ENCODE measurements at places on chromosomes 3 and 15.

- DNase-seq: no peak
Observed at GRCh38 chr3:53187430-53187829, 26.4 kb downstream of the PRKCD start.

DNA sequence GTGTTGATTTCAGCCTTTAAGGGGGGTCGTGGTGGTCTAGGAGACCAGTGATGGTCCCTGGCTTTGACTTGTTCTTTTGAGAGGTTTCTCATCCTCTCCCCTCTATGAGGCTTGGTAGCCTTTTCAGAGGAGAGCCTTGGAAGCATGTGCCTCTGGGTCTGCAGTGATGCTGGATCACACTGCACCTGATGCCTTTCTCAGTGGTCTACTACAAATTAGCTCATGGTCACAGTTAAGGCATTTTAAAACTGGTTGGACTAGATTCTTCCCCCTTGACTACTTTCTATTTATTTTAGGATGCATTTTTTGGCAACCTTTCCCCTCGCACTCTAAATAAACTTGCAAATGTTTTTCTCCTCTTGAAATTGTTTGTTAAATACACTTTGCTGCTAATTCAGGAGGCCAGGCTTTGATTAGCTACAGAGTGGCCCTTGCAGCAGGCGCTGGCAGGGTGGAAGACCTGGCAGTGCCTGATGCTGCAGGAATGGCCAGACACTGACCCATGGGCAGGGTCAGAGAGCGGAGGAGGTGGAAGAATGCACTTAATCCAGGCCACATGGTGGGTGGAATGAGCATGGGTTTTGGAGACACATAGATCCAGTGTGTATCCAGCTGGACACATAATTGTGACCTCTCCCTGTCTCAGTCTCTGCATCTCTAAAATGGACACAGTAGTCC, 318.8 kb upstream of the CTDSPL start:
- no peak for DNase-seq

GRCh38 chr15:40776537-40777141, 6.9 kb downstream of the C15orf62 start:
- peak; percentile 69 for DNase-seq

- no peak for DNase-seq
Observed at GRCh38 chr3:43794776-43795175, 104.0 kb downstream of the ABHD5 start.

DNA sequence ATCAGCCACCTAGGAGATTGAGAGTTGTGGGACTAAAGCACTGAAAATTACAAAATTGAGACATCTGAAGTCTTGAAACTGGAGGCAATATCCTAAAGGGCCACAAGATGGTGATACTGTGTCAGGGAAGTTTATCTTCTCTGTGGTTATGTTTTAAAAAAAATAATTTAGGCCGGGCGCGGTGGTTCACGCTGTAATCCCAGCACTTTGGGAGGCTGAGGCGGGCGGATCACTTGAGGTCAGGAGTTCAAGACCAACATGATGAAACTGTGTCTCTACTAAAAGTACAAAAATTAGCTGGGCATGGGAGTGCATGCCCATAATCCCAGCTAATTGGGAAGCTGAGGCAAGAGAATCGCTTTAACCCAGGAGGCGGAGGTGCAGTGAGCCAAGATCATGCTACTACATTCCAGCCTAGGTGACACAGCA, 17.9 kb upstream of the NIT2 start:
- DNase-seq: peak; percentile 43

GRCh38 chr15:93613386-93613785, 524.4 kb upstream of the RGMA start:
- no peak for DNase-seq

DNA sequence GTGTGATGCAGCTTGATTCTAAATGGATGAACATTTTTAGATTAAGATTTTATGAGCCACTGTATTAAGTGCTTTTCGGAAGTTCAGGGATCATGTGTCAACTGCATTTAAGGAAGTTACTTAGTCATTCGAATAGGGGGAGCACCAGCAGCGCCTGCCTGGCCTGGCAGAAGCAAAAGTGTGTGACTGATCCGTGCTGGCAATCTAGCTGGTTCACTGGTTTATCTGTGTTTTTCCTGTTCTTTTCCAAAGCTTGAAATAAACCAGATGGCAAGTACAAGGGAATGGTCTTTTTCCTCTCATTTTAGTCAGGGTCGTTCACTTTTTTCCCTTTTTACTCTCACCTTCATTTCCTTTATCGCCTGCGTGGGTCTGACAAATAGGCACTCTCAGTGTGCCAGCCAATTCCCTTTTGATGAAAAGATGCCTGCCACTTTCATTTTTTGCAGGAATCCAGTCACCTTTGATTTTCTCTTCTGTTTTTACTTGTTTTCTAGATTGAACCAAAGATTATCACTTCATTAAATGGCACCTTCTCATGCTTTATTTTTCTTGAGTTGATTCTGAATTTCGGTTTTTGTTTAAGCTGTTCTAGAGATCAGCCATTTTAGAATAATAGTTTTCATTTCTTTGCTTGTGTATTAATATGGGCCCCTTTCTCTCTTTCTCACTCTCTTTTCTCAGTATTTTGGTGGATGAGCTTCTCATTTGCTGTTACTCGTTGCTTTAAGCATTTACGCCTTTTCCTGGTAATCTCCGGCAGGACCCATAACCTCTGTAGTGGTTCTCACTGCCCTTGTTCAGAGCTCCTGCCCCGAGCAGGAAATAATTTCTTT, 2.8 kb downstream of the ABHD2 start:
- DNase-seq: peak; percentile 55

DNA sequence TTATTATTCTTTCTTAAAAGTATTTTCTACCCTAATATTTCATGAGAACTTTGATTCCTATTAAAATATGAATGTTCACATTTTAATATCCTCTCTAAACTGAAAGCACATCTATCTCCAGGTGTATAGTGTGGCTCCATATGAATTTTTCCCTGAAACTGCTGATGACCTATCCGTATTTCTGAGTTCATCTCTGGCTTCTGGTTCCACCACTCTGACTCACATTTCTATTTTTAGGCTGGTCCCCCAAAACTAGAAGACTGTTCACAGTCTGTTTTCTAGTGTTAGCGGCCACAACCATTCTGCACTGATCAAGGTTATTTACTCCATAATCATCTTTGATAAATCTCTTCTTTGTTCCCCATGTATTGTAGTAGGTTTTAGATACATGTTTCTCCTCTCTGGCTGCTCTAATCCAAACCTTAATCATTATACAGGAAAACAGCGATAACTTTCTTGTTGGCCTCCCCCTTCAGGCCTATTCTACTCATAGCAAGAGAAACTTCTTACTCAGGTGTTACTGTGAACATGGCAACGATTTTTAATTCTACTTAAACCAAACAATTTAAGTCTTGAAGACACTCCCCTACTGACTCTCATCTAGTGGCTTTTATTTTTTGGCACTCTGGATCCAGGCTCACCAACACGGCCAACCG, 12.8 kb downstream of the ADPGK start:
- no peak for DNase-seq

DNA sequence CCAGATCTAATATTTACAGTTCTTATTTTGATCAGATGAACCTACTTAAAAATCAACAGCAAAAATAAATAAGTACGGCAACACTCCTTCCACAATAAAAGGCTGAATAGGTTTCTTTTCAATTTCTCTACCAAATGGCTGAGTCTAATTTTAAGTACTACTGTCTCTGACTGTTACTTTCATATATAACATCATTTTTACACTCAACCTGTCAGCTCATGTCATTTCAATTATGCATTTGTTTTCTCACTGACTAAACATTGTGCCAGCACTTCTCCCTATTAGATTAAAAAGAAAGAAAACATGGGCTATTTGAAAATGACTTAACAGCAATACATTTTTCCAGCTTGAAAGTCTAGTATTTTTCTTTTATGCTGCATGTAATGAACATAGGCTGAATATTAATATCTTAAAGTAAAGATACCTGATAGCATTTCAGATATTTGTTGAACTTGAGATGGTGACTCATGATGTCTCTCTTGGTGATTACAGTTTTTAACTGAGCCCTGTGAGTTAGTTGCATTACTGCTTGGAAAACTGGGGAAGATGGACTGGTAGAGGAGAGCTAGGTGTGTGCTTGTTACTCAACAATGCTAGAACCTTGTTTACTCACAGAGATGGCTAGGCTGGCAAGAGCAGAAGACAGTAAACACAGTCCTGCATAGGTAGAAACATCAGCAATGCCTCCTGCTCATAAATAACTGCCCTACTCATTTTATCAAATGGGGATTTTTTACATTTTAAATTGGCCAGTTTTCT, 73.9 kb downstream of the PEX5L start:
- DNase-seq: no peak

DNA sequence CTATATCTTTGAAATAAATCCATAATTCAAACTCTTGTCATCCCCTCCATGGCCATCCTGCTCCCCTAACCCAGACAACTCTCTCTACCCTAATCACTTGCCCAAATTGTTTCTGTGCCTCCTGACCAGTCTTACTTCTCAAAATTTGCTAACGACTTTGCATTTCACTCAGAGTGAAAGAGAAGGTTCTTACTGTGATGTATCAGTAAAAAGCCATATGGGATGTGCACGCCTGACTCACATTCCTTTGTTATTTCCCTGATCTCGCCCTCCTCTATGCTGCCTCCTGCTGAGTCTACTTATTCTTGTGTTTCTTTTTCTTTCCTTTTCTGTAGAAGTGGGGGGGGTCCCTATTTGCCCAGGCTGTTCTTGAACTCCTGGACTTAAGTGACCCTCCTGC, 487.2 kb upstream of the FRG2C start:
- no peak for DNase-seq

- peak; percentile 91 for DNase-seq
Observed at GRCh38 chr15:70492240-70493177, 270.8 kb downstream of the UACA start.

GRCh38 chr3:39980058-39980457, 170.6 kb downstream of the MYRIP start:
- no peak for DNase-seq

GRCh38 chr3:104856741-104857140, 510.0 kb upstream of the ALCAM start:
- no peak for DNase-seq

GRCh38 chr3:181464033-181464694, 247.6 kb upstream of the SOX2 start:
- DNase-seq: no peak

GRCh38 chr3:74436184-74436583, 178.3 kb downstream of the CNTN3 start:
- no peak for DNase-seq

GRCh38 chr15:31042751-31043150, 51.3 kb upstream of the MTMR10 start:
- no peak for DNase-seq

GRCh38 chr15:64527263-64527984, 67.0 kb downstream of the ZNF609 start:
- no peak for DNase-seq

GRCh38 chr3:50675179-50676030, 678 bp downstream of the DOCK3 start:
- DNase-seq: peak; percentile 58

DNA sequence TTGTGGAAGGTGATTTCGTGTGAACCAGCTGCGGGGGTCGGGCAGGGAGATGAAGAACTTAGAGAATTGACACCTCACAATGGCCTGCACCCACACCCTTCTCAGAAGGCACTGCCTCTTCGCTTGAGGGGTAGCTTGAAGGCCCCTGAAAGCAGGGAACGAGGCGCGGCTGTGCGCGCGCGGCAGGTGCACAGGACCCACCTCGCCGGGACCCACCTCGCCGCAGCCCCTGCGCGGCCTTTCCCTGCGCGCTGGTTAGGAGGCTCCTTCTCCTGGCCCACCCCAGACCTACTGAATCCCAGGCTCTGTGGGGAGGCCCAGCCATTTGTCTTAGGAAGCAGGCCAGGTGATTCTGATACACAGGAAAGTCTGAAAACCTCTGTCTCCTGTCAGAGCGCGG, 46.2 kb upstream of the ATP10A start:
- no peak for DNase-seq

GRCh38 chr15:95888762-95889161, 441.7 kb upstream of the NR2F2 start:
- DNase-seq: no peak

DNA sequence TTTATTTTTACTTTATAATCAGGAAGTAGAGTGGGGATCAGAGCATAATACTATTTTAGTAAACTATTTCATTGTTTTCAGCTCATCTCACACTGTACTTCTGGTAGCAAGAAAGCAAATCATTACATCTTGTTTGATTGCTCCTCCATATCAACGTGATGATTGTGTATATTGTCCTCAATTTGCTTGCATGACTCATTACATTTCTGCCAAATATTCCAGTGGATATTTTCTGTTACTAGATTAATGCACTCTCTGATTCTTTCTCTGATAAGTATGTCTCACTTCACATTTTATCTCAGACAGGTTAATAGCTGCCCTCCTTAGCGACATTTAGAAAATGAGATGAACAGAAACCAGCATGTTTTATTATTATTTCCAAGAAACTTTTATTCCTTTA, 1145.3 kb downstream of the OTOL1 start:
- no peak for DNase-seq

DNA sequence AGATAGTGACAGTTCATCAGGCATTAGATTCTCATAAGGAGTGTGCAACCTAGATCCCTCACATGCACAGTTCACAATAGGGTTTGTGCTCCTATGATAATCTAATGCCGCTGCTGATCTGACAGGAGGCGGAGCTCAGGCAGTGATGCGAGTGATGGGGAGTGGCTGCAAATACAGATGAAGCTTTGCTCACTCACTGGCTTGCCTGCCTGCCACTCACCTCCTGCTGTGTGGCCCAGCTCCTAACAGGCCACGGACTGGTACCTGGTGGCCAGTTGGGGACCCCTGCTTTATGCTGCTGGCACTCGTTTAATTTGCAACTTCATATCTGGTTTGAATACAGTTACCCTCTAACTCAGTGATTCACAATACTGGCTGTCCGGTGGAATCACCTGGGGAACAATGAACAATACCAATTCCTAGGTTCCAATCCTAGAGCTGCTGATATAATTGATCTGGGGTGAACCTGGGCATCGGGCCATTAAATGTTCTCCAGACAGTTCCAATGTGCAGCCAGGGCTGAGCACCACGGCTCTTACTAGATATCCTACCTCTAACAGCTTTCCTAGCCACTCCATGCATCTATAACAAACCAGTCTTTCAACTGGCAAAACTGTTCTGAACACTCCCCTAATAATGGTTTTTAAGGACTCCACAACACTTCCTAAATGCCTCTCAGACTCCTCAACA, 131.4 kb downstream of the ATP1B3 start:
- no peak for DNase-seq

- DNase-seq: no peak
Observed at GRCh38 chr15:93882141-93882540, 349.2 kb upstream of the MCTP2 start.

- DNase-seq: no peak
Observed at GRCh38 chr15:53829471-53829870, 70.0 kb upstream of the WDR72 start.

GRCh38 chr3:123768480-123769355, 115.4 kb downstream of the MYLK start:
- DNase-seq: no peak

DNA sequence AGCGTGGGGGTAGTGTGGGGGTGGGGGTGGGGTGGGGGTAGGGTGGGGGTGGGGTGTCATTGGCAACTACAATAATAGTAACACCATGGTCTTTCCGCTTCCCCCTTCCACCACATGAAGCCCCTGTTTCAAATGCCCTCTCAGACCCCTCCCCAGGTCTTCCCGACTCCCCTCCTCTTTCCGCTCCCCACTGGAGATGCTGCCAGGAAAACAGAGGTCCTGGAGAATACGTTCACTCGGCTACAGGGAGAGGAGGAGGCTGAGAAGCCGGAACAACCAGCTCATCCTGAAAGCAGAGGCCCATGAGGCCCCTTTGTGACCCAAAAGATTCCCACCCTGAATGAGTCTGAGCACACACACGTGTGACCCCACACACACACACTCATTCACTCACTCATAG, 75.4 kb downstream of the CPN2 start:
- DNase-seq: no peak
